ENCODE measurements at places on chromosomes 7 and 10. TPM values are rescaled to one million over a fixed set of nuclear protein-coding genes. Genes with fewer than 3 reads are reported as not detected.

- no peaks in the 10 kb centered on the region for H3K27me3 ChIP-seq
- peak overlapping the region; percentile 47 for H3K27ac ChIP-seq
- H3K4me3 ChIP-seq, result peak overlapping the region; percentile 75
- no peak for DNase-seq
- H3K36me3 ChIP-seq, result no peaks in the 10 kb centered on the region
These were observed 702 bp upstream of the AGFG2 start for GRCh38 chr7:100538348-100538653.

DNA sequence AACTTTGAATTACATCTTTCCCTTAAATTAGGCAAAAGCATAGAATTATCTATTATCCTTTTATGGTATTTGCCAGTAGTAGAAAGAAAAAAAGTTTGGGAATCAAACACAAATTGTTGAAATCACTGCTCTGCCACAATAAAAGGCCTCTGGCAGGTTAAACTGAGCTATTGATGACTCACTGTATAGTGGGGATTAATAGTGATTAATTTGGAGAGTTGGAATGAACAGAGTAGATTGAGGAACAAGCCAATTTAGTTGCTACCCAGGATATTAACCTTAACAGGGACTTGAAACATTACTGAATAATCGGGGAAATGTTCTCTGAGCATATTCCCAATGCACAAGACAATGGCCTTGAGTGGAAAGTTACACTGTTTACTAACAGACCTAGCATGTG, 33.1 kb downstream of the MASTL start:
- no peaks in the 10 kb centered on the region for H3K27me3 ChIP-seq
- no peak for DNase-seq
- no peaks in the 10 kb centered on the region for H3K4me1 ChIP-seq
- peaks cover 19% of the 10 kb centered on the region for H3K36me3 ChIP-seq

DNA sequence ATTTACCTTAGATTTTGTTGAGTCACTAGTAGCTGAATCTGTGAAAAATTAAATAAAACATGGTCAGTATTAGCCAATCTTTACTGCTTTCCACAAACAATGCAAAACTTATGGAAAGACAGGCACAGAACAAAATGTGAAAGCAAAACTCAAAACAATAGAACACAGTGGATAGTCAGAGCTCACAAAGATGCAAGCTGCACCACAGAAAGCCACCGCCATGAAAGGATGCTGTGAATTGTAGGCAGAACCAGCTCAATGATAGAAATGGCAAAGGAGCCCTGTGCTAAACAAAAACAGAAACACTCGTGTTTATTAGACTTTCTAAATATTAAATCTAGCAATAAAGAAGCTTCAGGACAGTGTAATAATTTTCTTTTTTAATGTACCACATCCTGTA, 134.4 kb downstream of the ARHGAP21 start:
- H3K27me3 ChIP-seq, result no peaks in the 10 kb centered on the region
- H3K36me3 ChIP-seq, result peaks cover 90% of the 10 kb centered on the region
- no peak overlapping the region for H3K27ac ChIP-seq
- H3K4me1 ChIP-seq, result no peaks in the 10 kb centered on the region
- DNase-seq, result no peak

- no peak overlapping the region for H3K27ac ChIP-seq
- no peaks in the 10 kb centered on the region for H3K4me1 ChIP-seq
- H3K36me3 ChIP-seq, result no peaks in the 10 kb centered on the region
- H3K27me3 ChIP-seq, result no peaks in the 10 kb centered on the region
- H3K4me3 ChIP-seq, result no peak overlapping the region
These were observed 37.2 kb downstream of the CYCS start for GRCh38 chr7:25087855-25088254.

GRCh38 chr10:131318291-131318690, 6.8 kb upstream of the TCERG1L start:
- no peak for DNase-seq
- no peaks in the 10 kb centered on the region for H3K4me1 ChIP-seq
- H3K27me3 ChIP-seq, result peaks cover 40% of the 10 kb centered on the region
- H3K4me3 ChIP-seq, result no peak overlapping the region
- no peaks in the 10 kb centered on the region for H3K36me3 ChIP-seq
- H3K27ac ChIP-seq, result no peak overlapping the region

- no peaks in the 10 kb centered on the region for H3K27me3 ChIP-seq
- H3K27ac ChIP-seq, result no peak overlapping the region
- no peaks in the 10 kb centered on the region for H3K4me1 ChIP-seq
- no peak overlapping the region for H3K4me3 ChIP-seq
- DNase-seq, result no peak
These were observed 107.7 kb upstream of the RET start for GRCh38 chr10:42969147-42969546.

GRCh38 chr10:51235865-51236264, 161.6 kb downstream of the PRKG1 start:
- DNase-seq, result no peak
- no peaks in the 10 kb centered on the region for H3K4me1 ChIP-seq
- H3K4me3 ChIP-seq, result no peak overlapping the region

DNA sequence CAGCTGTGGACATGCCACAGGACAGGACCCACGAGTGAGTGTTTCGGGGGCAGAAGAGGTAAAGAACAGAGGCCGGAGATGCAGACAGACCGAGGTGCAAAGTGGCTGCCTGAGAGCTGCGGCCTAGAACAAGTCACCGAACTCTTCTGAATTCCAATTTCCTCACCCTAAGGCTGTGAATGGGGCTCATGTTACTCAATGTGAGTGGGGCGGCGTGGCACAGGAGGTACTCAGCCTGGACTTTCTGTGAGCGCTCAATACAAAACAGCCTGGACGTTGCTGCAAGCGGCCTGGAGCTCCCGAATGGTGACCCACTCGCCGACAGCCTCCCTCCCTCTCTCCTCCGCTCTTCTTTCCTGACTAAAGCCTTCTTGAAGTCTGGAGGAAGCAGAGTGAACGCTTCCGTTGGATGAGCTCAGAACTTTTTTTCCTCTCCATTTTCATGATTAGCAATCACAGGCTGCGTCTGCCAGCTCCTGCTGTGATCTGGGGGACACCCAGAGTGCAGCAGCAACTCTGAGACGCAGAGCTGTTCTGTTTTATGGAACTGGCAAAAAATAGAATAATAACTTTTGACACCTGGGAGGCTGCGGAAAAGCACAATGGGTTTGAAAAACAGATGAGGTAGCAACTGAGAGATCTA, 108.5 kb downstream of the PTPRN2 start:
- H3K27ac ChIP-seq, result no peak overlapping the region
- no peaks in the 10 kb centered on the region for H3K36me3 ChIP-seq
- no peaks in the 10 kb centered on the region for H3K4me1 ChIP-seq
- DNase-seq, result no peak
- H3K4me3 ChIP-seq, result no peak overlapping the region

GRCh38 chr10:104254493-104255310, at the start of gene GSTO1:
Gene GSTO1 (plus strand): TSS chr10:104254892. CDS start chr10:104254929, 37 bp downstream.
- peak within 1 kb of the TSS; percentile 96 for H3K4me3 ChIP-seq
- H3K27me3 ChIP-seq, result no peaks in the 10 kb centered on the region
- DNase-seq, result peak; percentile 93
- peaks cover 37% of the 10 kb centered on the region for H3K4me1 ChIP-seq
- peak within 1 kb of the TSS; percentile 99 for H3K27ac ChIP-seq

Gene ZNF239
- total RNA-seq, result 3.5 TPM

Gene C7orf57
- not detected for total RNA-seq
